ENCODE measurements at places on chromosomes 11 and 22.

DNA sequence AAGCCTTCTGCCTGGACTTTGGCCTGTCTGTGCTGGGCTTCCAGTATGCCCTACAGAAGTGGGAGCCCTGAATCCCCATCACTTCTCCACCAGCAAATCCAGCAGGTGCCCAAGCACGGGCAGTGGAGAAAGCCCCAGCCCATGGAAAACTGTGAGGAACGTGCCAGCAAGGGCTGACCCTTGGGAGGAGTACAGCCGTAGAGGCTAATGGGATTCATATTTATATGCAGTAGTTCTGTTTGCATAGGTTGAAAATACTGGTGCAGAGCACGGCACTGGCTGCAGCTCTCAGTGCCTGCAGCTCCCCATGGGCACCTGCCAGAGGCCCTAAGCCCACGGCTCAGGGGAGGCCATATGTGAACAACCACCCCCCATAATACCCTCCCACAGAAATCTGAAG, 10.1 kb downstream of the NAGA start:
- DNase-seq: no peak

- DNase-seq: no peak
These were observed 89.1 kb upstream of the RTL6 start for GRCh38 chr22:44586999-44587736.

- no peak for DNase-seq
These were observed 23.8 kb downstream of the ALG12 start for GRCh38 chr22:49894322-49895054.

DNA sequence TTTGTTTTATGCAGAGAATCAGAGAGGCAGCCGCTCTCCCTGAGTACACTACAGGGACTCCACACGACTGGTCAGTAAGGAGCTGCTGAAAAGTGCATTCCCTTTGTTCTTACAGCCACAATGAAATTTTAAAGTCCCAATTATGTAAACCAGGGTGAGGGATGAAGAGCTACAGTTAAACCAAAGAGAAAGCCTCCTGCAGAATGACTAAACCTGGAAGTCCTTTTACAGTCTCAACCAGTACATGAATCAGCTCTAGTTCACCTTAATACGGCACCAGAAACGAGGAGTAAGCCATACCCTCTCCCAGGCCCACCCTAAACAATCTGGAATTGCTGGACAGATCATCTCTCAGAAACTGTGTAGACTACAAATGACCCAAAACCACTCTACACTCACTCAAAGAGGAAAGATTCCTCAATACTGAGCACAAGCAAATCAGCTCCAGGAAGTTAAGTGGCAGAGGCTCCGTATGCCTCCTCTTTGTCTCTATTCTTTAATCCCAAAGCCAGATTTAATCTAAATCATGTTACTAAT, 113.1 kb downstream of the RBFOX2 start:
- no peak for DNase-seq

- DNase-seq: no peak
These were observed 772 bp downstream of the SLC25A45 start for GRCh38 chr11:65381716-65382032.

- DNase-seq: no peak
These were observed 2.3 kb downstream of the CTTN start for GRCh38 chr11:70400643-70401042.

GRCh38 chr22:50293441-50294318, 13.8 kb downstream of the PLXNB2 start:
- DNase-seq: no peak

DNA sequence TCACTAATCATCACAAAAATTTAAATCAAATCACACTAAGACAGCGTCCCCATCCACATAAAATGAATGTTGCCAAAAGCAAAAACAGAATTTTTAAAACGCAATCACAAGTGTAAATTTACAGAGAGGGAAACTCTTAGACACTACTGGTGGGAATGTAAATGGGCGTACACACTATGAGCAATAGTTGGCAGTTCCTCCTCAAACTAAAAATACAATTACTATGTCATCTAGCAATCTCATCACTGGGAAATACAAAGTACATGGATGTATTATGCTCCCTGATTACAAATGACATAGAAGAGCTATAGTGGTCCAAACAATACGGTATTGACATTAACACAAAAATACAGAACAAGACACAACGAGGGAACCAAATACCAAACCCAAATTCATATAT, 8.7 kb upstream of the RGL4 start:
- DNase-seq: no peak

- peak; percentile 60 for DNase-seq
These were observed 36.2 kb downstream of the TBC1D22A start for GRCh38 chr22:46798366-46799350.

DNA sequence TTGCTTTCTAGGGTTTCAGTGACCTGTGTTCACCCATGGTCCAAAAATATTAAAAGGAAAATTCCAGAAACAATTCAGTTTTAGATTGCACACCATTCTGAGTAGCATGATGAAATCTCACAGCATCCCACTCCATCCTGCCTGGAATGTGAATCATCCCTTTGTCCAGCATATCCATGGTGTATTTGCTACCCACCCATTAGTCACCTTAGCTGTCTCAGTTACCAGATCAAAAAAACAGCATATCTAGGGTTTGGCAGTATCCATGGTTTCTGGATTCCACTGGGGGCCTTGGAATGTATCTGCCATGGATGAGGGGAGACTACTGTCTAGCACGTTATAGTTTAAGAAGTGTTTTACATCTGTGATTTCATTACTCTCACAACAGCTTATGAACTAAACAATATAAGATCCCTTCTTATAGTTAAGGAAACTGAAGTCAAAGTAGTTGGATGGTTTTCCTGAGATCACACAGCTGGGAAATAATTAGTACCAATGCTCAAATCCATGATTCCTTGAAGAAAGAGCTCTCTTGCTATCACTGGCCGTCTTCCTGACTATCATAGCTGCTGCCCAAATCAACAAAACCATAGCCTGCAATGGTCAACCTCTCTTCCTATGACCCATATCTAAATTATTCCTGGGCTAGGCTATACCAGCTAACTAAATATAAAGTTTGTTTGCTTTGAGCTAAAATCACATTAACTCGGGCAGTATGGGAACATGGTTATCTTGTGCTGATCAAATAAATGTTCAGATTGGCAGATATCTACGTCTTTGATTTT, 122.6 kb downstream of the MICAL2 start:
- DNase-seq: no peak

DNA sequence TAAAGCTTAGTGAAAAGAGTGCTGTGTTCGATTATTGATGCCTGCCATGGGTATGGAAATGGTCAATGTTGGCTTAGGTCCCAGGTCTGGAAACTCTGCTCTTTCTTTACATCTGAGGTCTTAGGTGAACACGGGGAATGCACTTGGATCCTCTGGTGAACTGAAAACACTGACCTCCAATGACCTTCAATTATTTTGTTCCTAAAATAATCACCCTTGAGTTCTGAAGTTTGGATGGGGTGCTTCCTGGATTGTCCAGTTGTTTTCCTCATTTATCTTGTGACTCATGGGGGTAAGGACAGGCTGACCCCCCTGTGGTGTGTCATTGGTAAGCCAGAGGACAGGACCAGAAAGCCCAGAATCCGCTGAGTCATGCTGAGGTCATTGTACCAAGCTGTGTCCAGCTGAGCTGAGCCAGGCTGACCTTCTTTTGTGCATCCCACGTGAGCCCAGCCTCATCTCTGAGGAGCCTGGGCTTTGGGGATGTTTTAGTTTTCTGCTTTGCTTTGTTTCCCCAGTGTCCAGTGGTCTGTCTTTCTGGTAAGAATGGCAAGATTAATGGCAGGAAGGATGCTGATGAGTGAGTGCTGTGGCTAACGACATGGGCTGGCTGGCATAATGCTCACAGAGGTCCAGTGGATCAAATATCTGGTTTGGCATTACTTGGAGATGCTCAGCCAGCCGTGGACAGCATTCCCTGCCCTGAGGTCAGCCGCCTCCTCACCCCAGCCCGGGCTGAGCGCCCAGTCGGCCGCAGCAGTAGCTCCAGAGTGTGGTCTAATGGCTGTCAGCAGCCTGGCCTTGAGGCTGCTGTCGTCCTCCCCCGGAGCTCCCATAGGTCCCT, 35.6 kb downstream of the AMPD3 start:
- DNase-seq: no peak

GRCh38 chr22:36395055-36395849, 7.5 kb upstream of the MYH9 start:
- no peak for DNase-seq

- DNase-seq: no peak
These were observed 62.4 kb downstream of the TNRC6B start for GRCh38 chr22:40240160-40240559.

DNA sequence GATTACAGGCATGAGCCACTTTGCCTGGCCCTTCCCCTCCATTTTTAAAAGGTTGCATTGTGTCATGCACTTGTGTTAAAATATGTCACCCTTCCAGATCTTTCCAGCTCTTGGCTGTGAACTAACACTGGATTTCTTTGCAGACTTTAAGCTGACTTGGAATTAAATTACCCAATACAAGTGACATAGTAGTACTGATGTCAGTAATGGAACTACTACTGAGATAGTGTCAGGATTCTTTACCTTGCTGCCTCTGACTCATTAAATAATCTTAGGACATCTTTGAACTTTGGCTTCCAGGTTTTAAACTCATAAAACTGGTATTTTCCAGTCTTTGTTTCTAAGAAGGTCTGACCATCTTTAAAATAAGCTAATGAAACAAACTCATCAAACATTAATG, 51.8 kb upstream of the OR4B1 start:
- no peak for DNase-seq

DNA sequence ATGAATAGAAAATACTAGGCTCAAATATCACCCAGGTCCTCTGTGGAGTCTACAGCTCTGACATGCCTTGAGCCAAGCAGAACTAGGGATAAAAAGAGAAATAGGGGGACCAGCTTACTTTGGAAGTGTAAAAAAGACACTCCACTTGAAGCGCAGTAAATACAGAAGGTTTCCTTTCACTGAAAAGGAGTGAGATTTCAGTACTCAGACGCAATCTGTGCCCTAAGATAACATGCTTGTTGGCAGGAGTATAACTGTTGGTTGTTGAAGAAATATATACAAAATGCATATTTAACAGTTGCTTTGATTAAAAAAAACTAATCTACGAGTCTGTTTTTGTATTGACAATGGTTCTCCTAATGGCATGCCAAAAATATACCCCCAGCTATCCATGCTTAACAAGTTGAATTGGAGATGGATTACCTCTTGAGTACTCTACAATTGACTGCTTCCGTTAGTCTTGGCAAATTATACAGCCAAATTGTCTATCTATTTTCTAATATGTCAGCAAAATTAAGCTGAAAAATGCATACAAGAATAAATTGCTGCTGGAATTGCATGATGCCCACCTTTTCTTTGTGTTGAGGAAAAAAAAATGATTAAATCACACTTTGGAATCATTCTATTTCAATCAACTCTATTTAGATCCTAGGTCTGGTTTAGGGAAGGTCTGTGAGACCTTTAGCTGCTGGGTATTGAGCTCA, 91.6 kb downstream of the FAT3 start:
- no peak for DNase-seq

GRCh38 chr11:19089421-19089820, 27.5 kb upstream of the ZDHHC13 start:
- no peak for DNase-seq

DNA sequence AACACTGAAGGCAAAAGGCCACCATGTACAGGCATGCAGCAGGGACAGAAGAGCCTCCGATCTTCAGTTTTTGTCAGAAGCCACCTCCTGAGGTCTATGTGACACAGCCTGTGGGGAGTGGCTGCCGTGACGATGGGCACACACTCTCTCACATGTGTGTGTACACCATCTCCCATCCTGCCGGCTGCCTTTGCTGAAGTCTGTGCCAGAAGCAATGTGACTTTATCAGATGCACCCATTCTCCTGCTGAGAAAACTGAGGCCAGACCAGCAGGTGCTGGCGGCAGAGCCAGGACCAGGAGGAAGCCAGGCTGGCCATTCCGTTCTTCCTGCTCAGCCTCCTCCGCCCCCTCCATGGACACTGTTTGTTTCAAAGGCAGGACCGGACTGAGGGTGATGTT, 16.7 kb downstream of the SHANK2 start:
- no peak for DNase-seq

DNA sequence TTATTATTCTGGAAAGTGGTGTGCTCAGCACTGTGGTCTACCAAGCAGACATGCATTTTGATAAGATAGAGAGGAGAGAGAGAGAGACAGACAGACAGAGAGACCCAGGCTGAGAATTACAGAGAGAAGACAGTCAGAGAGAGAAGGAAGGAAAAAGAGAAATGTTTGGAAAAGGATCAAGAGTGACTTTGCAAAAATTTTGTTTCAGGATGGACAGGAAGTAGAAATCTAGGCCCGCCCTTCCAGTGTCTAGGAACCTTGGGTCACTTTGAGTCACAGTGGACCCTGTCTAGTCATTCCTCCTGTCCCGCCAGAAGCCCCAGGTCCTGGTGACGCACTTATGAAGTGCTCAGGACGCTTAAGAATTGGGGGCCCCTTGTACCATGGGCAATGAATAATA, 166.7 kb downstream of the ST3GAL4 start:
- no peak for DNase-seq

- DNase-seq: no peak
These were observed 661 bp downstream of the ADAMTS8 start for GRCh38 chr11:130427581-130428315.

DNA sequence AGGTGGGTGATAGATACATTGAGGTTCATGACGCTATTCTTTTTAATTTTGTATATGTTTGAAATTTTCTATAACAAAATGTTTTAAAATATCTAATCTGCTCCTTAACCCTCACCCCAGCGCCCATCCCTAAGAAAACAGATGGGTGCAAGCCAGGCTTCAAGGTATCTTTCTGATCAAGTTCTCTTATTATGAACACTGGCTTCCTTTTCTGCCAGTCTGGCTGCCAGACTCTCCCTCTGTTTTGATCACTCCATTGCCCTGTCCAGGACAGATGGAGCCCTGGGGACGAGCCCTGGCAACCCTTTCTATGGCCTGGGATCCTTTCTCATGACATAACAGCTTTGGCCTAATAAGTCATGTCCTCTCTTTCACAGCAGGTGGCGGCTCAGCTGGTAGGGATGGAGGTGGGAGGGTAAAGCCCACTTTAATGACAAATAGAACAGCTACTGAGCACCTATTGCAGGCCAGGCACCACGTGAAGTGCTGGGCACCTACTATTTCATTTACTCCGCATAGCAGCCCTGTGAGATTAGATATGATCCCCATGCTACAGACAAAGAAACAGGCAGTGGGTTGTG, 38.4 kb downstream of the DRD2 start:
- DNase-seq: no peak

DNA sequence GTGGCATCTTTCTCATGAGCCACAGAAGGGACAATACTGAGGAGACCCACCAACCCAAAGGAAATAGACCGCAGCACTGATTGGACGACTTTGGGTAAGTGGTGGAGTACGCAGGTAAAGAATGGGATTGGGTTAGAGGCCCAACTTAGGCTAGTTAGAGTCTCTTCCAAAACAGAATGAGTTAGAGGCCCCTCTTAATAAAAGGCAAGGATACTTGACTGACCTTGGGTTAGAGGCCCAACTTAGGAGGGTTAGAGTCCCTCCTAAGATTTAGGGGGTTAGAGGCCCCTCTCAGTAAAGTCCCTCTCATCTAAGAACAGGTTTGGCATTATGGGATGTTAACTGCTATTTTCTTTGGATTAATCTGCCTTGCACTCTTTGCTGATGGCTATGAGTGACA, 24.6 kb downstream of the CCKBR start:
- no peak for DNase-seq

- DNase-seq: no peak
These were observed 68.3 kb upstream of the NAV2 start for GRCh38 chr11:19644316-19644715.

- DNase-seq: no peak
These were observed 23.0 kb downstream of the CRKL start for GRCh38 chr22:20940186-20940651.
